DMS79 treated with DMSO at 0.1 percent for 48 hours (cell line): ENCODE measurements at places on chromosomes 2 and 18.

- DNase-seq = no peak
Observed at GRCh38 chr18:8783335-8783993, 78.1 kb downstream of the MTCL1 start.

DNA sequence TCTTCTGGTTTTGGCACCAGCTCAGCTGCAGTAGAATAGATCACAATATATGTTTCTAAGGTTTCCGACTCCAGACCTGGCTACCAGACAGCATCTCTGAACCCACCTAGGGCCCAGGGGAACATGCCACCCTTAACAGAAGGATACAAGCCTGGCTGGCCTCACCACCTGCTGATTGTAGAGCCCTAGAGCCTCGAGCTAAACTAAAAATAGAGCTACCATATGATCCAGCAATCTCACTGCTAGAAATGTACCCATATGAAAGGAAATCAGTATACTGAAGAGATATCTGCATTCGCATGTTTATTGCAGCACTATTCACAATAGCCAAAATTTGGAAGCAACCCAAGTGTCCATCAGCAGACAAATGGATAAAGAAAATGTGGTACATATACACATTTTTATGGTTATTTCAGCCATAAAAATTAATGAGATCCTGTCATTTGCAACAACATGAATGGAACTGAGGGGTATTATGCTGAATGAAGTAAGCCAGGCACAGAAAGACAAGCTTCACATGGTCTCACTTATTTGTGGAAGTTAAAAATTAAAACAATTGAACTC, 242.4 kb upstream of the SLC39A10 start:
- DNase-seq = no peak

- no peak for DNase-seq
Observed at GRCh38 chr2:151523850-151524249, 114.1 kb downstream of the RIF1 start.

DNA sequence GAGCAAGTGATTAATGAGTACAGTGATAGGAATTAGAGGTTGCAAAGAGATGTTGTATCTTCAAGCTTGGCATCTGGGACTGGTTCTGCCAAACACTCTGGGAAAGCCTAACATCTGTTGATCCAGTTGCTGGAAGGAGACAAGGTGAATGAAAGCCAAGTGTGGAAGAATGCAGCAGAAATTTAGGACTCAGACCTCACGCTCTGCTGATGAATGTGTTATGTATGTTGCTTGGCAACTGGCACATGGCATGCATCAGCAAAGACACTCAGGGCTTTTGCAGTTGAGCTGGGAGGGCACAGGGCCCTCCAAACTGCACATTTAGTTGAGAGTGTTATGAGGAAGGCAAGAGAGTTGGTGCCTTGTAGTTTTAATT, 105.5 kb downstream of the COLEC12 start:
- DNase-seq = no peak

- no peak for DNase-seq
Observed at GRCh38 chr2:11407413-11407812, 58.5 kb downstream of the E2F6 start.

GRCh38 chr2:57181315-57182038, 865.1 kb upstream of the VRK2 start:
- no peak for DNase-seq

DNA sequence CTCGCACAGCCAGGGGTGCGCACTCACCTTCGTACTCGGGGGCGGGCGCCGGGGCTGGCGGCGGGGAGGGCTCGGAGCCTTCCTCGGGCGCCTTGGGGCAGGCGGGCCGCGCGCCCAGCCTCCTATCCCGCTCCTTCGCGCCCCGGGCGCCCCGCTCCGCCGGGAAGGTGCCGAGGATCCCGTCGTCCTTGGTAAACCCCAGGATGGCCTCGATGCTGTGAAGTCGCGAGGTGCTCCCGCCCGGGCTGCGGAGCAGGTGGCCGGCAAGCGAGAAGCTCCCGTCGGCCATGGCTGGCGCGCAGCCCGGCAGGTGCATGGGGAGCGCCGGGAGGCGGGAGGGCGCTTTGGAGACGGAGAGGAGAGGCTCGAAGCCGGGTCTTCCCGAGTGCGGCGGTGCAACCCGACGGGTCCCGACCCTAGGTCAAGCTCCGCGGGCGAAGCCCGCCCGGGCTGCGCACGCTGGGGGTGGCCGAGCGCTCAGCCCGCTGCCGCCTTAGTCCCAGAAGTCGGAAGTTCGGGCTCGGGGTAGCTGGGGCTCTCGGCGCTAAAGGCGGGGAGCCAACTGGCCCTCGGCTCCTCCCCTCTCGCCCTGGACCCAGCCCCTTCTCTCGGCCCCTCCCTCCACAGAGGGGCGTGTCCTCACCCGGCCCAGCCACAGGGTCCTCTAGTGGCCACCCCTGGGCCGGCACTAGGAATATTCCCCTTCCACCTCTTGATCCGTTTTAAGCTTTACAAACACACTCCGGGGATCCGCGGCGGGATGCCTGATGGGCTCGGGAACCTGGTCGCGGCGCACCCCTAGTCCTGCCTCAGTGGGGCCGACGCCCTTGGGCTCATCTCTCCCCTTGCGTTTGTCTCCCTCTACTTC, at the start of gene RAX:
RAX (minus strand) TSS at position 564 of the 868 bp plus-strand sequence; CDS start at position 316, 248 bp downstream.
- DNase-seq = no peak
